ENCODE measurements at places on chromosomes 11 and 22.

DNA sequence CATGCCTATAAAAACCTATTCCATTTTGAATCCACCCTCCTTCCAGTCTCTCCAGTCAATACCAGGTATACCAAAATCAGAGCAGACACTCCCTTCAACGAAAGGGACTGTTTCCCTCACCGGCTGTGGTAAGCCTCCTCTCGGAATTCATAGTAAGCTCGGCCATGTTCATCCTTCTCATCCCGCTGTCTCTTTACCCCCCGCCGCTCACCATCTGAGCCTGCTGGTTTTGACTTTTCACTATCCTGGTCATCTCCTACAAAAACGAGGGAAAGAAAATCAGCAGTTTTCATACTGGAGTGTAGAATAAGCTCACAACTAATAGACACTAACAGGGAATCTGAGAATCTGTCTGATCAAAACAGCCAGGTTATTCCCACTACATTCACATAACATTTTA is 3.1 kb downstream of the HNRNPUL2 start:
- DNase-seq, result no peak

- peak; percentile 94 for DNase-seq
Measured at GRCh38 chr11:72831521-72832300, 17.5 kb downstream of the ATG16L2 start.

- DNase-seq, result no peak
Measured at GRCh38 chr22:29309332-29310064, 3.0 kb downstream of the GAS2L1 start.

DNA sequence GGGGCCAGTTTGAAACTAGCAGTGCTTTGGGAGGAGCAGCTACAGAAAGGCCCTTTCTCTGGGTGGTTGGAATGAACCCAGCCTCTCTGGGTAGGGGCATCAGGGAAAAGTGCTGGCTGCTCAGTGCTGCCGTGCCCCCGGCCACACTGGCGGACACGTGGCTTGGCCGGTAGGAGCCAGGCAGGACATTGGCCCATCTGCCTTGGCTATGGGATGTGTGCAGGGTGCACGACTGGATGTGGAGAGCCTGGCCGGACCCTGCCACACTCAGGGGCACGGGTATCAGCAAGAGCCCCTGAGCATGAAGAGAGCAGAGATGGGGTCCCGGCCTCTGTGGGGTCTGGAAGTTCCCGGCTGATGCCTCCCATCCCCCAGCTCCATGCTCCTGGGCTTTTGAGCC is 46.6 kb downstream of the TPCN2 start:
- no peak for DNase-seq

- DNase-seq, result peak; percentile 16
Measured at GRCh38 chr11:130000552-130001176, 2.0 kb downstream of the PRDM10 start.

- DNase-seq, result no peak
Measured at GRCh38 chr11:95699631-95700470, 89.7 kb downstream of the FAM76B start.

- peak; percentile 53 for DNase-seq
Measured at GRCh38 chr11:68010090-68011041, at the start of gene ALDH3B1. Gene ALDH3B1 (plus strand): TSS chr11:68010327. CDS start chr11:68015298, 4,971 bp downstream.

- DNase-seq, result no peak
Measured at GRCh38 chr11:68473693-68474092, 13.1 kb downstream of the PPP6R3 start.

DNA sequence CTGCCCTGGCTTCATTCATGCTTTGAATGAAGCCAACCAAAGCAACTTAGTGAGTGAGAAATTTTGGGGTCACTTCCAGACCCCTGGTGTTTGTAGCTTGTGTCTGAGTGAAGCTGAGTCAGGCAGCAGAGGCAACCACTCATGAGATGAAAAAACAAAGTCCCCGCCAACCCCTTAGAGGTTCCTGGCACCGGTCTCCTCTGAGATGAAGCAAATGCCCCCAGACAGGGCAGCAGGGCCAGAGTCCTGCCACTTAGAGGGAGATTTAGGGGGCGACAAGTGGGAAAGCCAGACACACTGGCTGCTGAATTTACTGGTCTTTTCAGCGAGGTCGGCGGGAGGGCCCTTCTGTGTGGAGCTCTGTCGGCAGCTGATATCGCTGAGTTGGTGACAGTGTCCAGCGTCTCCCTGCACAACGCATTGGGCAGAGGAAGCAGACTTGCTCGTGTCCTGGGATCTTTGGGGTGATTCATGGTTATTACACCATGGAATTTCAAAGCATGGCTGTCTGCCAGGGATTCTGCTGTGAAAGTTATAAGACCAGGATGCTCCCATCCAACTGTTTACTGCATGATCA is 482.6 kb downstream of the MIAT start:
- peak; percentile 50 for DNase-seq

- no peak for DNase-seq
Measured at GRCh38 chr22:37634417-37634924, 5.0 kb upstream of the SH3BP1 start.

DNA sequence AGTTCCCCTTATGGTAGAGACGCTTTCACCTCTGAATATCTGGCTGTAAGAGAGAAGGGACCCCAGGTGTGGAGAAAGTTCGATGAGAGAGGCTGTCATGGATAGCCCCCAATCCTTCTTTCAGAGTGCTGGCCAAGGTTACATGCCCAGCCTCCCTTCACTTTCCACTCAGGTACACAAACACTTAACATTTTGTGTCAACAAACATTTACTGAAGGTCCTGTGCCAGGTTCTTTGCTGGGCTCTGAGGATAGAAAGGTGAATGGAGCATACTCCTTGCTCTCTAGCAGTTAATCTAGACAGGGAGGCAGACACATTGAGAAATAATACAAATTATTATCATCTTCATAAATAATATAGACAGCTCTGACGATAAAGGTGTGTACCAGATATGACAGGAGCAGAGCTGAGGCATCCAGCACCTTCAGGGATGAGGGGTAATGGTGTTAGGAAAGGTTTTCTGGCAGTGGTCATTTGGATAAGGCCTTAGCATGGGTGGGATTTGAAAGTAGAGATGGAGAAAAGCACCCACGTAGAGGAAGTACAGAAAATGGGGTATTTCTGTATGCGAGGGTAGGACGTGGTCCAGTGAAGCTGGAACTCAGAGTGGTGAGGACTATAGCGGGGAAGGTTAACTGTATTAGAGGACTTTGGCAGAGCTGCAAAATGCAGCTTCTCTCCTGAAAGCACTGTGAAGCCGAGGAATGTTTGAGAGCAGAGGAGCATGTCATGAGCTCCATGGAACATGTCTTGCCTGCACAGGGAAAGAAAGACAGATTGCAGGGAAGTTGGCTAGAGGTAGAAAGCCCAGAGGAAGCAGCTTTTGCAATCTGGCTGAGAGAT is 19.6 kb downstream of the PPFIBP2 start:
- DNase-seq, result no peak

DNA sequence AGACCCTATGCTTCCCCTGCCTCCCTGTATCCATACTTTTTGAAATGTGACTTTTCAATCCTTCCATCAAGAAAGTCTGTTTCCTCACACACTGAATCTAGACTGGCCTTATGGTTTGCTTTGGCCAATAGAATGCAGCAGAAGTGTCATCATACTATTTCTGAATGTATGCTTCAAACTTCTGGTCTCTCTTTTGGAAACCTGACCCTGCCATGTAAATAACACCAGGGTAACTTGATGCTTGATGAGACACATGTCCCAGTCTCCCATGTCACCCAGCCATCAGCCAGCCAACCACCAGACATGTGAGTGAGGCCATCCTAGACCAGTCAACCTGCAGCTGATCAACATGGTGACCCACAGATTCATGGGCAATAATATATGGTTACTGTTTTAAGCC is 29.7 kb upstream of the CAVIN3 start:
- DNase-seq, result no peak

DNA sequence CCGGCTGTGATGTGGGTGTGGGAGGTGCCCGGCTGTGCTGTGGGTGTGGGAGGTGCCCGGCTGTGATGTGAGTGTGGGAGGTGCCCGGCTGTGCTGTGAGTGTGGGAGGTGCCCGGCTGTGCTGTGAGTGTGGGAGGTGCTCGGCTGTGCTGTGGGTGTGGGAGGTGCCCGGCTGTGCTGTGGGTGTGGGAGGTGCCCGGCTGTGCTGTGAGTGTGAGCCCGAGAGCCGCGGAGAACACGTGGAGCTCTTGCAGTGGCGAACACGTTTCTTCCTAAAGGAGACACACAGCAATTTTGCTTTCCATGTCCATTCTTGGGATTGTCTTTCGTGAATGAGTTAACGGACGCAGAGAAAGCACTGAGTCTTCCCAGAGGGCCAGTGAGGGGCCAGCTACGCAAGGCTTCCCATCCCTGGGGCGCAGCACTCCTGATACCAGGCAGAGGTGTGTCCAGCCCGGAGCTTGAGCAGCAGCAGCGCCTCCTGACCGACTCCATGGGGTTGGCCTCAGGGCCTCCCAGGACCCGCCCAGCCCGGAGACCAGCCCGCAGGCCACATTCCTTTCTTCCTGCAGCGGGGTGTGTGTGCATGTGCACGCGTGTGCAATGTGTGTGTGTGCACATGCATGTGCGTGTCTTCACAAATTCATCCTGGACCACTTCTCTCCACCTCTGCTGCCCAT is 245.0 kb upstream of the B3GAT1 start:
- no peak for DNase-seq

DNA sequence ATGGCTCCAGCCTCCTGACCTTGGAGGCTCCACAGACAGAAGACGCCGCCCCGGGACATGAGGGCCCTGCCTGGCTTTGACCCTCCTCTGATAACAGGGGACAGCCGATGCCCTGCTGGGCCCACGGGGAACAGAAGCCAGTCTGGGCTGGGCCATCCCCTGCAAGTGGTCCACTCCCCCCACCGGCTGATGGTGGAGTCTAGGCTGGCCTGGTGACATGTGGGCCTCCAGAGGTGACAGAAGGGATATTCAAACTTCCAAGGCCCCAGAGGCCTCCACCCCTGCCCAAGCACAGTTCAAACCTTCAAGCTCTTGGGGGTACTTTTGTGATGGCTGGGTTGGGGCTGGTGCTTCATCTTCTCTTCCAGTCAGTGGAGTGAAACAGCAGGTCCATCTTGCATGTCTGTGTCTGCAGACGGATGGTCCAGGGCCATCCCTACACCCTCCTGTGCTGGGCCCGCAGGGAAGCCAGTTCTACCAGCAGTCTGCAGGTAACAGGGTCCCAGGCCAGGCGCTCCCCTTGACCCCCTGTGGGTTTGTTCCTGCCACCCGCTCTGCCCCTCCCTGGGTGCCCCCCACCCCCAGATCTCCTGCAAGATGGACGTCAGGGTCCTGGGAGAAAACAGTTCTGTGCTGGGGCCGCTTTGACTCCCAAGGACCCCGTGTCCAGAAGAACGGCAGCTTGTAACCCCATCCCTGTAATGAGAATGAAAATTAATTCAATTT is 929.9 kb downstream of the BRD1 start:
- no peak for DNase-seq

GRCh38 chr11:11782532-11783110 is 59.2 kb upstream of the USP47 start:
- DNase-seq, result no peak

DNA sequence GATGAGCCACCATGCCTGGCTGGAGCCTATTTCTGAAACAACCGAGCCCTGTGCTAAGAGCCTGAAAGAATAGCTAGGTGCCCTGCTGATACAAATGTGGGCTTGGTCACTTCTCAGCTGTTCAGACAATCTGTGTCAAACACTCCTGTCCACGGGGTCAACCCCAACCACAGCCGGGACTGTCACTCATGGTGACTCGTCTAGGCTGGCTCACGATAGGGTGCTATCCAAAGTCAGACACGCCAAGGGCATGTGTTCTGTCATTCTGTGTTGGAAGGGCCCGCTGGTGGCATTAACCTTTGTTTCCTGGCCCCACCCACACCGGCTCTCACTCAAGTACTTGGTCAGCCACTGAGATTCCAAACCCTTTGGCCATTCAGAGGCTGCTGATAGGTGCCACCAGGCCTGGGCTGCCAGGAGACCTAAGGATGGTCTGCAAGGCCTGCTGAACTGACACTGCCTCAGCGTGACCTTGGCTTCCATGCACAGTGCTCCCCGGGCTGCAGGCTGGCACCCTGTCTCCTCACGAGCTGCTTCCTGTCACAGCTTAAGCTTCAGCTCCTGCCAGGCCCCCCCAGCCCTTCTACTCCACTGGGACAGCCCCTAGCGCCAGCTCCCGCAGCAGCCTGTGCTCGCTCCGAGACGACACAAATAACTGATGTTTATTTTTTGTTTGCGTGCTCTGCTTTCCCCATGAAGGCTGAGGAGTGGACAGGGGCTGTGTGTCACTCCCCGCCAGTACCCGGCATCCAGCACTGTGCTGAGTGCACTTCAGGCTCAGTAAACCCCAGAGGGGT is 14.2 kb upstream of the CDC42BPG start:
- no peak for DNase-seq

DNA sequence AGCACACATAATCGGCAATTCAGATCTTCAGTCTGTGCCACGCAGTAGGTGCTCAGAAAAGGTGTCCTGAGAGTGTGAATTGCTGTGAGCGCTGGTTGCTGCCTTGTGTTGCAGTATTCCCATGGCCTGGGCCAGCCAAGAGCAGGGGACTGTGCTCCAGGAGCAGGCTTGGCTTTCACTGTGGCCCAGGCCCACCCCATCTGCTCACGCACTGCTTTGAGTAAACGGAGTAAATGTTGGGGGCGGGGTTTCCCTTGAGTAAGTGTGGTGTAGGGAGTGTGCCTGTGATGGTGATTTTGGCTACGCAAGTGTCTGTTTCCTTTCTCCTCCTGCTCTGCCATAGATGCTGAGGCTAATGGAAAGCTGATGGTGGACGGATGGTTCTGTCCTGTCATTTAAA is 2.3 kb downstream of the CTTN start:
- no peak for DNase-seq

DNA sequence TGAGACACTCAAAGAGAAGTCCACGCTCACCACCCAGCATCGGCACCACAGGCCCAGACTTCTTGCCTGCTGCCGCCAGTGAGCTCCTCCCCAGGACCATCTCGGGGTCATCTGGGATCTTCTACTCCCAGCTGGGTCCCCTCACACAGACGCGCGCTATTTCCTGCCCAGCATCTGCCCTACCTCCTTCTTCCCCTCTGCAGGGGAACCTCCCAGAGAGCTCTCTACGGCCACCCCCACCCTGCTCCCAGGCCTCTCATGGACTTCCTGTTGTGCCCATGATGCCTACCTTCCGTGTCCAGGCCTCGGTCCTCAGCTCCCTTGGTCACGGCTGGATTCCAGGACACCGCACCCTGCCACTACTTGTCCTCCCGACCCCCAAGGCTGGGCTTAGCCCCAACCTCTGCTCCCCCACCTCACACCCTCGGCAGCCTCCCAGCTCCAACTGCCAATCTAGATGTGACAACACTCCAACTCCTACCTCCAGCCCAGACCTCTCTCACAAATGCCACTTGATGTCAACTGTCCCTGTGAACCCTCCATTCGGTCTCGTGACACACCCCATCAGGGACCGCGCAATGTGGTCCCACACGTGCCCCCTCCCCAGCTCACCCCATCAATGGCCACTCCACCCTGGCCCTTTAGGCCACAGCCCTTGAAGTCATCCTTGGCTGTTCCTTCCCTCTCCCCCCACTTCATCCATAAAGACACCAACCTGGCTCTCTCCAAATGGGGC is 45.3 kb downstream of the SGSM3 start:
- no peak for DNase-seq

DNA sequence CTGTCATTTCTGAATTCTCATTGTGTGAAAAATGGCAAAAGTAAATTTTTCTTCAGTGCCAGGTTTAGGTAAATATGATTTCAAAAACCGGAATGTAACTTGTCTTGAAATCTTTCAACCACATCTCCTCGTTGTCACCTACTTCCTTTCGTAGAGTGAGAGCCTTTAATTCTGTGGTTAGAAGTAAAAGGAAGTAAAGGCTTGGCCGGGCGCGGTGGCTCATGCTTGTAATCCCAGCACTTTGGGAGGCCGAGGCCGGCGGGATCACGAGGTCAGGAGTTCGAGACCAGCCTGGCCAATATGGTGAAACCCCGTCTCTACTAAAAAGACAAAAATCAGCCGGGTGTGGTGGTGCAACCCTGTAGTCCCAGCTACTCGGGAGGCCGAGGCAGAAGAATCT is 29.8 kb downstream of the SGSM3 start:
- no peak for DNase-seq
